ENCODE measurements at places on chromosomes 5 and 9.

DNA sequence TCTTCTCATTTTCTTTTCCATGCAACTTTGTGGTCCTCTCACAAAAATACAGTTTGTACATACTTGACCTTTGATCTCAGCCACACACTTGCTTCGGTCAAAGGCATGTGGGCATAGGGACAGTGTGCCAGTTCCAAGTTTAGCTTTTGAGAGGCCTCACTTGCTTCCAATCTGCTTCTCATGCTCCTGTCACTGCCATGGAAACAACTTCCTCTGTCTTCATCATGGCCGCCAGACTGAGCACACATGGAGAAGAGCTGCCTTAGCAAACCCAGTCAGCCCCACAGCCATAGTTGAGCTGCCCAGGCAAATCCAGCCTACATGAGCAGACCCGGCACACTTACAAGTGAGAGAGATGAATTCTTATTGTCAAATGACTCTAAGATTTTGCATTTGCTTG, 138.2 kb upstream of the TUSC1 start:
- DNase-seq, result no peak

DNA sequence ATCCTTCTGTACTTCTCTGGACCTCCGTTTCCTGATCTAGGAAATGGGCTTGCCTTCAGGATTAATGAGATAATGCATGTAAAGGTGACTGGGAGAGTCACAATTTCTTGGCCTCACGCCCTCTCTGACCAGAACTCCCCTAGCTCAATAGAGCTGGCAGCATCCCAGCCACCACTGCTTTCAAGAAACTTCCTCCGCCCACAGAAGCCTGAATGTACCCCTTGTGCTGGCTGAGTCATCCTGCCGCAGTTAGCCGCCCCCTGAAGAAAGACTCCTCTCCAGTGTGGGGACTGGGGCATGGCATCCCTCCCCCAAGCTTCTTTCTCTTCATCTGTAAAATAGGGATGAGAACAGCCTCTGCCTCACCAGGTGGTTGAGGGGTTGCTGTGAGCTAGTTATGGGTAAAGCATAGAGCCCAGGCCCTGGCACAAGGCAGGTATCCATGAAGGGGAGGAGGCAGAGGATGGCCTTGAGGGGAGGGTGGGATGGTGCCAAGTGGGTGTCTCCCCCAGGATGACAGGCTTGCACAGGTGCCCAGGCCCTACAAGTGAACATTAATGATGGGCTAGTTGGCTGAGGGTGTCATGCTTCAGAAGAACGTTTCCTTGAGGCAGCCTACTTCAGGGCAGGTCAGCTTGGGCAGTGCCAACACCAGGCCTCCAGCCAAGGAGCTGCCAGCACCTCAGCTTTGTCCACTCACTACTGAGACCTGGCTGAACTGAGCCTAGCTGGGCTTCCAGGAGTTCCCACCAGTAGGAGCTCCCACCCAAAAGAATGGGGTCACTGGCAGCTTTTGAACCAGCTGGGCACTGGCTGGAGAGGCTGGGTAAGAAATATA, 3.4 kb downstream of the PDLIM4 start:
- no peak for DNase-seq

DNA sequence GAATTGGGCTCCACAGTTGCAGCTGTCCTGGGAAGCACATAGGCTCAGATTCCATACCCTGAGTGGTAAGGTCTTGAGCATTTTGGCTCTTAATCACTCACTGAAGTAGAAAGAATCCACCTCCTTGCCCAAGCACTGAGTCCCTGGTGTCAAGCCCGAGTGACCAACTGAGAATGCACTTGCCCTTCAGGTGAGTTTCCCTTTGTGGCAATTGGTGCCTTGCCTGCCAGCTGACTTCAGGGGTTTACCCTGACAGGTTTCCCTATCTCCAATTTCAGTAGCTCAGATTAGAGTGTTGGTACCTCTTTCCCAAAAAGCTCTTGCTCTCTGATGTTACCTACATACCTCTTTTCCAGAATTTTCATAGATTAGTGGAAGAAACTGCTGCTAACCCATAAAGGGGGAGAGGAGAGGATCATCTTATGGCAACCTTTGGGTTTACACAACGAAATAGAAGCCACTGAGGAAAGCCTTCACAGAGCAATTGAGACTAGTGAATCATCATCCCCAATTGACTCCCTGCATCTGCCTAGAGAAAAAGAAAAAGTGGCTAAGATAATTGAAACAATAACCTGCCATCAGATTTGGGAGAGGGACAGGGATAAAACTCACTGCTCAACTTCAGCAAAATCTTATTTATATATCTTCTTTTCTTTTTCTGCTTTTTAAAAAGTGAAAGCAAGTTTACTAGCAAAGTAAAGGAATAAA, 48.6 kb downstream of the CCL28 start:
- DNase-seq, result no peak

- no peak for DNase-seq
These were observed 59.4 kb upstream of the TNFSF8 start for GRCh38 chr9:114989600-114990410.

DNA sequence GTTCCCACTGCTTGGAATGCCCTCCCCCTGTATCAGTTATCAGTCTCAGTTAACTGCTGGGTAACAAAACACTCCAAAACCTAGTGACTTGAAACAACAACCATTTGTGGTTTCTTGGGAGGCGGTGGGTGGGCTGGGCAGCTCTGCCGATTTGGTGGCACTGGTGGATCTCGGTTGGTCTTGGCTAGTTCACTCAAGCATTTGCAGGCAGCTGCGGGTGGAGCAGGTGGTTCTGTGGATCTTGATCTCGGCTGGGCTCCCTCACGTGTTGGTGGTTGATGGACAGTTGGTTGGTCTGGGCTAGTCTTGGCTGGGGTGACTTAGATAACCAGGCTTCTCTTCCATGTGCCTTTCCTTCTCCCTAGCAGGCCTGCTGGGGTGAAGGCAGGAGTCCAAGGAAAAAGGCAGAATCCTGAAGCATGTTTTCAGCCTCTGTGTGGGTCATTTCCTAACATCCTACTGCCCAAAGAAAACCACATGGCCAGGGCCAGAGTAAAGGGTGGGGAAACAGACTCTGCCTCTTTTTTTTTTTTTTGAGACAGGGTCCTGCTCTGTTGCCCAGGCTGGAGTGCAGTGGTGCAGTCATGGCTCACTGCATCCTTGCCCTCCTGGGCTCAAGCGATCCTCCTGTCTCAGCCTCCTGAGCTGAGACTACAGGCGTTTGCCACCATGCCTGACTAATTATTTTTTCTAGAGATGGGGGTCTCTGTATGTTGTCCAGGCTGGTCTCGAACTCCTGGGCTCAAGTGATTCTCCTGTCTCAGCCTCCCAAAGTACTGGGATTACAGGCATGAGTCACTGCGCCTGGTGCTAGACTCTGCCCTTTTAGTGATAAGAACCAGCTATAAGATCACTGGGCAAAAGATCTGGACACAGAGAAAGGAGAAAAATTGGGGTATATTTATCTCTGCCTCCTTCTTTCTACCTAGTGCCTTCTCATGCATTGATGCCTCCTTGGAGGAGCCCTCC, 183.7 kb downstream of the RGS3 start:
- no peak for DNase-seq

- no peak for DNase-seq
These were observed 40.3 kb downstream of the KCNN2 start for GRCh38 chr5:114402206-114402605.

DNA sequence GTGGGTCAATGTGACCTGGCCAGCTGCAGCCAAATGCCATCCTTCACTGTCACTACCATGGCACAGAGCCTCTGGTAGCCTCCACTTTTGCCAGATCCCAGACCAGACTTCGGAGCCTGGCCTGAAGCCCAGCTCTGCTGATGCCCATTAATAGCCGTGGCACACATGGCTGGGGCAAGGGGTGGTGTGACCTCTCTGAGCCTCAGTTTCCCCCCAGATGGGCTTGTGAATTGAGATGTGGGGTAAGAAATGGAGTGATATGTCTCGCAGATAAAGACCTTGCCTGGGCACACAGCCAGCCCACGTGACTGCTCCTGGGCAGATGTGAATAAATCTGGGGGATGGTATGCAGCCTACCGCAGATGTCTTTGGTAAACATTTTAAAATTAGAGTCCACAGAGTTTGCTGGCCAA, 13.9 kb downstream of the SUSD3 start:
- no peak for DNase-seq

GRCh38 chr5:82396871-82397514, 118.8 kb upstream of the RPS23 start:
- no peak for DNase-seq

- DNase-seq, result no peak
These were observed 8.0 kb upstream of the SEMA4D start for GRCh38 chr9:89505911-89506310.

- DNase-seq, result no peak
These were observed 8.0 kb downstream of the SLC12A2 start for GRCh38 chr5:128091579-128091978.

DNA sequence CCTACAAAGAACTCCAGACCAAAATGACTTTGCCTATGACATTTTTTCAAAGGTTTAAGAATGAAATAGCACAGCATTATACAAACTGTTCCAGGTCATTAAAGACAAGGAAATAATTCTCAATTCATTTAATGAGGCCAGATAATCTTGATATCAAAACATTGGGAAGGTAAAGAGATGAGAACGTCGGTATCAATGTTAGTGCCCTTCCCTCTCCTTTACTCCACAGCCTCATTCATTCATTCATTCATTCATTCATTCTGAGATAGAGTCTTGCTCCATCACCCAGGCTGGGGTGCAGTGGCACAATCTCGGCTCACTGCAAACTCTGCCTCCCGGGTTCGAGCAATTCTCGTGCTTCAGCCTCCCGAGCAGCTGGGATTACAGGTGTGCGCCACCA, 64.0 kb downstream of the NACC2 start:
- no peak for DNase-seq

DNA sequence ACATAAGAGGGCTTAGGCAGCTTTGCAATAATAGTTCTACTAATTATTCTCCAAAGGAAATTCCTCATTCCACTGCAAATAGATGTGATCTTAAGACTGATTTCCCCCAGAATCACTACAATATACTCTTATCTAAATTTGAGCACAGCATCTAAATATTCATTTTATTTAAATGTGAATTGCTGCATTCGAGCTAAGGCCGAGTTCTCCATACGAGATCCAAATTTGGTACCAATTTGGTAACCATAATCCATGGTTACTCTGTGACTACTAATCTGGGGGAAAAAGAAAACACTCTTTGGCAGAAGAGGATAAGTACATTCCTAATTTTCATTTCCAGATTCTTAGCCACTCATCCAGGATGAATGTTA, 19.7 kb upstream of the RIC1 start:
- DNase-seq, result no peak

DNA sequence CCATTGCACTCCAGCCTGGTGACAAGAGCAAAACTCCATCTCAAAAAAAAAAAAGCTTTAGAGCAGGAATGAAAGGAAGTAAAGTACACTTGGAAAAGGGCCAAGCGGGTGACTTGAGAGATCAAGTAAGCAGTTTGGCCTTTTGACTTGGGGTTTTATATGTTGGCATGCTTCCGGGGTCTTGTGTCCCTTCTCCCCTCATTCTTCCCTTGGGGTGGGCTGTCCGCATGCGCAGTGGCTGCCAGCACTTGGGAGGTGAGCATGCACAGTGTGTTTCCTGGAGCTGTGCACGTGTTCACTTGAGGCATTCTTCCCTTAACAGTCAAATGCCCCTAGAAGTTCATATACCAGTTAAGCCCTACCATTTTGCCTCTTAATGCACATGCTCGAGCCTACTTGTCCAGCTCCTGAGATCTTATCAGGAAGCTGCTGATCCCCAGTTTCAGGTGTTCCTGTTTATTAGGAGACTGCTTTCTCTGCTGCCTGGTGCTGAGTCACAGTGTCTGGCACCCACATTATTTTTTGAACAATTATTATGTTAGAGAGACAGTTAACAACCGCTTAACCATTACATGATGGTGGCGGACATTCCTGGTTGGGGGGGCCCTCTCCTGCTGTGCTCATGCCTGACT, 32.6 kb upstream of the PRRC2B start:
- DNase-seq, result no peak

DNA sequence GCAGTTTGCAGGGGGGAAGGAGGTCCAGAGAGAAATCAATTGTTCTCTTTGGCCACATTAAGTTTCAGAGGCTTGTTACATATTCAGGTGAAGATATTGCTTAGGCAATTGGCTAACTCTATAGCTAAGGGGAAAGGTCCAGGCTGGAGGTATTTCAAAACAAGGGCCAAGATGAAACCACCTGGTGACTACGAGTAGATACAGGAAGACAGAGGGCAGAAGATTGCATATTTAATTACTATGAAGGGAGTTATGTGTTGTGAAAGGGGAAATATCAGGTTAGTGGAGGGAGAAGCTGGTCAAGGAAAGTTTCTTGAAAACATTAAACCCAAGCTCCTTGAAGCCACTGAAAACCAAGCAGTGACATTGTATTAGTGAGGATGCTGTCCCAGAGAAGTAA, 1.9 kb upstream of the RAD23B start:
- DNase-seq, result no peak

- DNase-seq, result no peak
These were observed 10.4 kb upstream of the SSBP2 start for GRCh38 chr5:81761270-81761669.

- peak; percentile 35 for DNase-seq
These were observed 586 bp downstream of the HMGXB3 start for GRCh38 chr5:150000990-150001659.

GRCh38 chr9:1791191-1791590, 224.0 kb upstream of the SMARCA2 start:
- no peak for DNase-seq

GRCh38 chr5:57317341-57317740, 143.5 kb downstream of the GPBP1 start:
- no peak for DNase-seq

GRCh38 chr9:111527347-111527746, 2.4 kb downstream of the ZNF483 start:
- no peak for DNase-seq

DNA sequence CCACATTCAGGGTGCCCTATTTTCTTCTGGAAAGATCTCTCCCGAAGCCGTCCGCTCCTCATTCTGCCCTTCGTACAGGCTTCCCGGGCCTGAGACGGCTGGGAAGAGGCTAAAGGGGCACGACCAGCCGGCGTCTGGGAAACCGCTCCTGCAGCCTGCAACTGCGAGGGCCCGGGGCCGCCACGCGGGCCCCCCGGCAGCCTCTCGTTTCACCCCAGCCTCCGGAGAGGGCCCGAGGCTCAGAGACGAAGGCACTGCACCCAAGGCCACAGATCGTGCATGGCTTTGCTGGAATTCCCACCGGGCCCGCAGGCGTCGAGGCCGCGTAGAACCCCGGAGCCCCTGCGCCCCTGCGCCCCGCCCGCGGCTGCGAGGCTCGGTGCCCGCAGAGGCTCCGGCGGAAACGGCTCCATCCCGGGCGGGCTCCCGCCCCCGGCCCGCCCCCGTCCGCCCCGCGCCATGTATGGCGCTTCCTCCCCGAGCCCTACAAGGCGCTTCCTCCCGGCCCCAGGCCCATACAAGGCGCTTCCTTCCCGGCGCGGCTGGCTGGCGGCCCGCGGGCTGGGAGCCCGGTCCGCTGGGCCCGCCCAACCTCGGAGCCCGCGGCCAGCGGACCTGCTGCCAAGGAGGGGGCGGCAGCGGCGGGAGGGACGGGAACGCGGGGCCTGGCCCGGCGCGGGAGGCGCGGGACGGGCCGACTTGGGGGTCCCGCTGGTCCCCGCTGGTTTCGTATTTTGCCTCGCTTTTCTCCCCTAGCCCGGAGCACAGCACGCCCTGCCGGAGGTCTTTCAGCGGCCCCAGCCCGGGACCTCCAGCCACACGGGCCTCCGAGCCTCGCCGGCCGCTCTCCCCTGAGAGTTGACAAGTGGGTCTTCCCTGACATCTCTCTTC, 26.6 kb downstream of the EGR1 start:
- peak; percentile 84 for DNase-seq

- DNase-seq, result no peak
These were observed 59.5 kb upstream of the GNE start for GRCh38 chr9:36317766-36318165.
